ENCODE measurements at places on chromosomes 13 and 19.

DNA sequence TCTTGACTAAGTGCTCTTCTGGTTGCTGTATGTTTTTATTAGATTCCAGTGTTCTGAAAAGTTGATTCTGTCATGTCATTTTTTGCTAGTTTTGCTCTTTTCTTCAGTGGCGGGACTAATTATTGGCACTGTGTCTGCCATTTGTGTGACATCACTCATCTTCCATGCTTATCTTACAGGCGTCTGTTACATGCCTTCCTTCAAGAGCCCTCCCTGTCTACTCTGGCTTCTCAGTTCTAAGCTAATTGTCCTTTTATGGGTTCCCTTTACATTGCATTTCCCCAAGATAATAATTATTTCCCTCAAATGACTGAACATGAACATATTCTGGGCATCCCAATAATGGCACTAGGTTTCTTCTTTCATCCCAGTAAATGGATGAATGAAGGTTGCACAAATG is 459.1 kb downstream of the DCT start:
- no peak for DNase-seq

- DNase-seq, result no peak
These were observed 313.7 kb upstream of the ATXN8OS start for GRCh38 chr13:69793783-69794453.

DNA sequence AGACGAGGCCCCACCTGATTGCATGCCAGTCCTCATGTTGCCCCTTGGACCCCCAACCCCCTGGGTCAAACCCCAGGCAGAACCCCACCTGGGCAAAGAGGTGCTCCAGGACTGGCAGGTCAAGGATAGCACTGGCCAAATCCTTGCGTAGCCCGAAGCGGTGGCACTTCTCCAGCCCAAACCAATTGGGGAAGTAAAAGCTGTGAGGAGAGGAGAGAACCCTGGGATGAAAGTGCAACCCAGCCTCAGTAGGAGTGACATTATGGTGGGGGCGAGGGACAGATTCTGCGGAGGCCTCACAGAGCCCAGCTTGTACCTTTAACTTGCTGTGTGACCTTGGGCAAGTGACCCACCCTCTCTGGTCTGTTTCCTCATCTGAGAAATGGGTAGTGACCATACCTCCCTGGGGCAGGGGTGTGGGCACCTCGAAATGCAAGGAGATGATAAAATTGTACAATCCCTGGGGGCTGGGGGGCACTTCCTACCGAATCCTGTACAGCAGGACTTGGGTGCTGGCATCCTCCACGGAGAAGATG is 4.4 kb downstream of the JAK3 start:
- DNase-seq, result no peak

GRCh38 chr13:43383498-43384165 is 360.2 kb downstream of the DNAJC15 start:
- no peak for DNase-seq

GRCh38 chr19:48571378-48572162 is 19.6 kb downstream of the SULT2B1 start:
- DNase-seq, result no peak

DNA sequence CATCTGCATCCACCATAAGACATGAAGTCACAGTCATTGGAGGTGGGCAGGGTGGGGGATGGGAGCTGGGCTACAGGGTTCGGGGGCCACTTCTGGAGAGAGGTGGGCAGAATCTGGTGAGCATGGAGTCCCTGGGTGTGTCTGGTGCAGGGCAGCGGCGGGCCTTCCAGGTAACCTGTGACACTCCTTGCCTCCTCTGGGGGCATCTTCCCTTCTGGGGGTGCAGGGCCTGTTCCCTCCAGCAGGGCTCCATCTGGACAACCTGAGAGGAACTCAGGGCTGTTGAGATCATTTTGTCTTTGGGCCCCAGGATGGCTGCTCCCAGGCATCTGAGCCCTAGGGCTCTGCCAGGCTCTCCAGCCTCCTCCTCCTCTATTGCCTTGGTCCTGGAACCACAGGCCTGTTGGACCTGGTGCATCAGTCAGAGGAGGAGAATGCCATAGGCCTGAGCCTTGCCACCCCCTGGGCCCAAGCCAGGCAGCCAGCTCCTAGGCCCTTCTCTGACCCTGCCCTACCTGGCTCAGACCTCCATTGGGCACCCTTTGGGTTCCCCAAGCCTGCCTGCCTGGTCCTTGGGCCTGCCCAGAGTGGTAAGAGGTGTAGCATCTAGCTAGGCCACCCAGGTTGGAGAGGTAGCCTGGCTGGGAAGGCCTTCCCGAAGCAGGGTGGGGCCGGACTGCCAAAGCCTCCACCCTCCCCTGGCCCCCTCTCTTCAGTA is 13.4 kb downstream of the LYL1 start:
- no peak for DNase-seq

- DNase-seq, result no peak
These were observed 5.6 kb downstream of the LIPE start for GRCh38 chr19:42421591-42422031.

- DNase-seq, result no peak
These were observed 422.0 kb downstream of the FGF14 start for GRCh38 chr13:101979825-101980224.

GRCh38 chr19:51367565-51368365 is 1.0 kb downstream of the CLDND2 start:
- peak; percentile 99 for DNase-seq

DNA sequence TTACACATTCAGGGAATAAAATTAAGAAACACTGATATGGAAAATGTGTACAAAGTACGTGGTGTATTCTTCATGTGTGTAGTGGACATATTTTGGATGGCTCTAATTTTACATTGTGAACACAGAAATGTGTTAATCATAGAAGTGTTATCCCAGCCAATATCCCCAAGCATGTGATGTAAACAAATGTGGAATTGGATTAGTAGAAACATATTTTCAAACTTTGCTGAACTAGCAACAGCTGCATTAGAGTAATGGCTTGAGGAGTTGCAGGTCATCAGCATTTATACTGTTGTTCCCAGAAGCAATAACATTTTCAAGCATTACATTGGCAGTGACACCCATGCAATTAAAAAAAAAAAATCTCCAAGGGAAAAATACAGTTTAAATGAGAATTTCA is 600.6 kb downstream of the SLITRK1 start:
- DNase-seq, result no peak

GRCh38 chr19:10510301-10510802 is 6.9 kb downstream of the S1PR5 start:
- DNase-seq, result peak; percentile 67

GRCh38 chr19:41957838-41958366 is 1.2 kb downstream of the RABAC1 start:
- peak; percentile 66 for DNase-seq

- DNase-seq, result peak; percentile 39
These were observed 27.3 kb upstream of the SLC7A10 start for GRCh38 chr19:33252971-33253370.

DNA sequence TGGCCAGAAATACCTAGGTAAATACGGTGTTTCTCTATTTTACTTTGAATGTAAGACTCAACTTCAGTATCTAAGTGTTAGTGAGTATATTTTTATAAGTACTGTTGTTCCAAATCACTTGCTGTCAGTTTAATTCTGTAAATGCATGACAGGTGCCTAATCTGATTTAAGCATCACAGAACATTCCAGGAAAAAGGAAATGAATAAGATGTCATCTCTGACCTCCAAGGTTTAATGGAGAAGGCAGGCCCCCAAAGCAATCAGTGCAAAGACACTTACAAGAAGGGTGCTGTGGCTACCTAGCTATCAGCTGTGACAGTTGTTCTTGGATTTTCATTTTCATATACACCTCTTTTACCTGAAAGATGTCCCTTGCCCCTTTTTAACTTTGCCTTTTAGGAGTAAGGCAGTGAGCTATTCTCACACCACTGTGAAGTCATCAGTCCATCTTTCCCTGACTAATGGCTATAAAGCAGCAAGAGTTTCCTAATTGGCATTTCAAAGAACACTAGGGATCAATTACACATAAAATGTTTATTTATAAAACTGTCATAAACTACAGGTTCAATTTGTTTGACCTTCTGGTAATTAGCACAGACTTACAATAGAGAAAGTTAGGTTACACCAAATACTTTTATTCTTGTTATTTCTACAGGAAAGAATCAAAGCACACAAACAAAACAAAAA is 427.6 kb downstream of the SPRY2 start:
- DNase-seq, result no peak

- DNase-seq, result no peak
These were observed 139.3 kb downstream of the ENOX1 start for GRCh38 chr13:43647471-43647870.
